ENCODE measurements at places on chromosomes 2 and 18.

- peak; percentile 69 for DNase-seq
Measured at GRCh38 chr2:133498662-133499585, 69.3 kb downstream of the NCKAP5 start.

- DNase-seq: no peak
Measured at GRCh38 chr2:160045703-160046210, 16.7 kb downstream of the PLA2R1 start.

DNA sequence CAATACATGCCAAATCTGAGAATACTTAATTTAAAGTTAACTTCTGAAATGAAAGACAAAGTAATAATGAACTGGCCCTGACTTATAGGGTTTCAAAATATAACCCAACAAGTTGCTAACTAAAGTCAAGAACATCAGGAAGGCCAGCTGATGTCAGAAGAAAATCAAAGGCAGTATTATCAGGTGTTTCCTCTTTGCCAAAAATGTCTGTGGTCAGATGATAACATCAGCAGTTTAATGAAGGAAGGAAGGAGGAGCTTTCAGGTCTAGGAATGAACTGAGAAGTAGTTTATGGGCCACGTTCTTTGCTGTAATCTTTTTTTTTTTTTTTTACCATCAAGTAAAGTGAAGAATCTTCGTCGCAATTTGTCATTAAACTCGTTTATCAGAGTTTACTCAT, 40.9 kb downstream of the CDH2 start:
- DNase-seq: peak; percentile 77

GRCh38 chr2:48122166-48122565, 215.9 kb upstream of the FBXO11 start:
- DNase-seq: no peak

GRCh38 chr2:205889114-205889513, 196.9 kb downstream of the INO80D start:
- peak; percentile 73 for DNase-seq

DNA sequence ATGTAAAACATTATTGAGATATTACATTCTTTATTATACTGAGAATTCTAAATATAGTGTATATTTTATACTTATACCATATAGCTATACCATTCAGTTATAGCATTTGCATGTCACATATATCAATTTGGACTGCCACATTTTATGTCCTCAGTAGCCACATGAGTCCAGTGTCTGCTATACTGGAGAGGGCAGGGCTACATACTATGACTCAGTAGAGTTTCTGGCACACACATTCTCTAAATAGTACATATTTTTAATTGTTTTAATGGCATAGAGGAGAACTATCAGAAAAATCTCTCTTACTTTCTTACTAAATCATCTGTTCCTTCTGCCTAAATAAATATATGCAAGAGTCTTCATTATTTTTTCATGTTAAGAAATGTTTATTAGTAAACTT, 55.4 kb upstream of the COL5A2 start:
- no peak for DNase-seq

DNA sequence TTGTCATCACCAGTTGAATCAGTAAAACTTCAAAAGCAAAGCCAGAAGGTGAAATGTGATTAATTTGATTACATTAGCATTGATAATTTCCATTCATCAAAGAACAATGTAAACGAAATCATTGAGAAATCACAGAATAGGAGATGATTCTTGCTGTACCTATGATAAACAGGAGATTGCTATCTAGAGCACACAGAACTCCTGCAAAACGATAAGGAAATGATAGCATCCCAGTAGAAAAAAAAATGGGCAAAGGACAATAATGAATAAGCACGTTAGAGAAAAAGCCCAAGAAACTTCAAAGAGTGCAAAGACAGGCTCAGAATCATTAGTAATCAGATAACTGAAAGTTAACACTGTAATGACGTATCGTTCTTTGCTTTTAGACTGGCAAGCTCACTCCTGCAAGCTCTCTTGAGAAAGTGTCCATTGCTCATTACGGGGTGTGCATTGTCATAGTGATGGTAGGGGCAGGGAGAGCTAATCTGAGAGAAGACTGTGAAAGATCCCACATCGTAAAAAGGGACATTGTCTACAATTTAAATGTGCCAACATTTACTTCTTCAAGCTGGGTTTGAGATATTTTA, 143.6 kb downstream of the SPP2 start:
- peak; percentile 62 for DNase-seq

- DNase-seq: no peak
Measured at GRCh38 chr18:3720159-3720558, 270.2 kb downstream of the TGIF1 start.

GRCh38 chr2:133666621-133667020, 98.4 kb upstream of the NCKAP5 start:
- peak; percentile 32 for DNase-seq

DNA sequence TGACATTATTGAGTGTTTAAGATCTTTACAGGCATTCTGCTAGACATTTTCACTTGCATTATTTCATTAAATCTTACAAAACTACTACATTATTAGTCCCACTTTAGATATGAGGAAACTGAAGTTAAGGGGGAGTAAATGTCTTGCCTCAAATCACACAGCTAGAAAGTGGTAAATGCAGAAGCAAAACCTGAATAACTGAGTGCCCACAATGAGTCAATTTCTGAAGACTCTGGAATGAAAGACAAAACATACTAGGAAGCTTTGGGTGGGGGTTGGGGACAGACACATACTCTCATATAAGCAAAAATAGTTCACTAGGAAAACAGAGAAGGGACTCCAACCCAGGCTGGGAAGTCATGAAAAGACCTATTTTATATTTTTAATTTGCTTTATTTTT, 214.4 kb upstream of the LRATD1 start:
- no peak for DNase-seq

DNA sequence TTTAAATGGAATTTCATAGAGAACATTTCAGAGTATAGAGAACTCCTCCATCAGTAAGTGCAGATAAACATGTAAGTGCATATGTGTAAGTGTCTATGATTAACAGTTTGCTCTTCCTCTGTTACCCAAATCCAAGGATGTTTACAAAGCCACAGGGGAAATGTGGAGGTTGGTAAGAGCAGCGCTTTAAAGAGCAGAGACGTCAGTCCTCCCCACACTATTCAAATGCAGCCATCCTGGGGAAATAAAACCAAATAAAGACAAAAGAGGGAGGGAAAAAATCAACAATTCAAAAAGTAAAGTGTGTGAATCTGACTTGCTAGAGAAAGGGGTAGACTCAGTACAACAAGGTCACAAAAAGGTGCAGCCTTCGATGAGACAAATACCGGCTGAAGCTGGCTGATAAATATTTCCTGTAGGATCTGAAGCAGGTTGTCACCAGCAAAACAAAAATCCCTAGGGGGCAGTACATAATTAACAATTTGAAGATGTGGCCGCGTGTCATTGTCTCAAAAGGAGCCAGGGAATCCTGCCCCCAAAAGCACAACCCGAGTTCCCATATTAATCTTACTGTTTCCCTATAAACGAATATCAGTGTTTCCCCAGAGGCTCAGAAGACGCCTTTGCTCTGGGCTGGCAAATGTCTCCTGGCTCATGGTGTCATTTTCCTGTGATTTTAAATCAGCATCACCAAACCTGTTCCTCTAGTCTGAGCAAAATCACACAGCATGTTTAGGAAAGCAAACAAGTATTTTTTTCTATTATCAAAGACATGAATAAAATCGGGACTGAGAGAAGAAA, 216.5 kb downstream of the CDCA7 start:
- DNase-seq: peak; percentile 53

DNA sequence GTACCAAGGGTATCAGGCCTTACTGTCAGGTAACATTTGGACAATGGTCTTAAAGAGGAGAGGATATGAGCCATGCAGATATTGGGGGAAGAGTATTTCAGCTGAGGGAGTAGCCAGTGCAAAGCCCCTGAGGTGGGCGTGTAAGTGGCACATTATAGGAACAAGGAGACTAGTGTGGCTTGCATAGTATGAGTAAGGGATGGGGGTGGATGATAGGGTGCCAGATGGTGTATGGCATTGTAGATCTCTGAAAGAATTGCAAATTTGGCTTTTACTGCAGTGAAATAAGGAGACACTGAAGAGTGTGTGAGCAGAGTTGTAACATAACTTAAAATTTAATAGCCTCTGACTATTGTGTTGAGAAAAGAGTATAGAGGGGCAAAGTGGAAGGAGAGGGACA, 244.0 kb downstream of the PDE11A start:
- DNase-seq: no peak

DNA sequence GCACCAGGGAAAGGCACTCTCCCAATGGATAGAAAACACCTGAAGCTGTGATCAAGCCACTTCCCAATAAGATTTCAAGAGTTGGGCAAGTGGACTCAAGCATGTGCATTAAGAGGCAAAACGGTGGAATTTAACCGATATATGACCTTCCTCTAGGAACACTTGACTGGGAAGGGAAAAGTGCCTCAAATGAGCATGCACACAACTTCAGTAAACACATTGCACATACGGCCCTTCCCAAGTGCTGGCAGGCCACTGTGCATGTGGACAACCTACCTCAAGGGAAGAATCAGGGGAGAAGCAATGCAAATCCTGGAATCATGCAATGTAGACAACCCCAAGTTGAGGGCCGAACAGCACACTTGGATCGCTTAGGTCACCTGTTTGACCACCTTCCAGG, 23.9 kb upstream of the SH3RF3 start:
- DNase-seq: no peak

DNA sequence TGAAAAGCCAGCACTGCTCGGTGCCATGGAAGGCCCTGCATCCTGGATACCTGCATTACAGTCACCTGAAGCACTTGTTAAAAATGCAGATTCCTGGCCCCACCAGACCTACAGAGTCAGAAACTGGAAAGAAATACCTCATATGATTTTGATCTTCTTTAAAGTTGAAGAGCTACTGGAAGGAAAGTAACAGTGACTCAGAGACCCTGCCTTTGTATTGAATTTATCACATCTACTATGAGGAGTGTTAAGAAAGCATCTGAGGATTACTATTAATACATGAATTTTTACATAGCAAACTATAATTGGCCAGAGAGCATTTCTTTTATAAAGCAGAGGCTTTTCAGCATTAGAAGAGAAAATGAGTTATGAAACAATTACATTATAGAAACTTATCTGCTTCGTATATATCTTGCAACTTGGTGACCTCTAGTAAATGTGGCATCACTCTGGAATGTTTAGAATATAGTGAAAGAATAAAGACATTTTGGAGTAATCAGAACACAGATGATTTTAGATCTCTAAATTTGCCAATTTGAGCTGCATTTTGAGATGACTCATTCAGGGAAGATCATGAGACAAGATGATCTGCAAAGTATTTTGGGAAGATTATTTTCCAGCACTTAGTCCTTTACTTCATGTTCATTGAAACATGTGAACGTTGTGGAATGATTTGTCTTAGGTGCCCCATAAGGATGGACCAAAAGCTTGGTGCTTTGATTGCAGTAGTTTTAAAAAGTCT, 12.2 kb downstream of the PTPRM start:
- DNase-seq: no peak

GRCh38 chr2:234673961-234674759, 177.3 kb upstream of the ARL4C start:
- peak; percentile 61 for DNase-seq

DNA sequence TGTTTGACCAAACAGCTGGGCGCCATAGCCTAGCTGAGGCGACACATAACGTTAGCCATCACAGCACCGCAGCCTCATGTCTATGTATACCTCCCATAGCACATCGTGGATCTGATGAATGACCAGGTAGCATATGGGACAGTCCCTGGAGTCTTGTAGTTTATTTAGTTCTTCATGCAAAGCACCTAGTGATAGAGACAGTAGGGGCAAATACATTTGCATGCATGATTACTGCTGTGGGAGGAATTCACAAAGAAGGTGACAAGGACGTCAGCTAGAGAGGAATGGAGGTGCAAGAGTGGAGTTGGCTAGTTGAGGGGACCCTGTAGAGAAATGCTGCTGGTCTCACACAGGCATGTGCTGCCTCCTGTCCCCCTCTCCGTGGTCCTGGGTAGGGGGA, 478.9 kb upstream of the HS6ST1 start:
- DNase-seq: no peak

GRCh38 chr2:54726940-54727339, 3.5 kb downstream of the EML6 start:
- DNase-seq: no peak

- DNase-seq: no peak
Measured at GRCh38 chr2:60717691-60718090, 38.4 kb upstream of the PAPOLG start.

GRCh38 chr18:45845410-45845809, 19.9 kb downstream of the SIGLEC15 start:
- no peak for DNase-seq

DNA sequence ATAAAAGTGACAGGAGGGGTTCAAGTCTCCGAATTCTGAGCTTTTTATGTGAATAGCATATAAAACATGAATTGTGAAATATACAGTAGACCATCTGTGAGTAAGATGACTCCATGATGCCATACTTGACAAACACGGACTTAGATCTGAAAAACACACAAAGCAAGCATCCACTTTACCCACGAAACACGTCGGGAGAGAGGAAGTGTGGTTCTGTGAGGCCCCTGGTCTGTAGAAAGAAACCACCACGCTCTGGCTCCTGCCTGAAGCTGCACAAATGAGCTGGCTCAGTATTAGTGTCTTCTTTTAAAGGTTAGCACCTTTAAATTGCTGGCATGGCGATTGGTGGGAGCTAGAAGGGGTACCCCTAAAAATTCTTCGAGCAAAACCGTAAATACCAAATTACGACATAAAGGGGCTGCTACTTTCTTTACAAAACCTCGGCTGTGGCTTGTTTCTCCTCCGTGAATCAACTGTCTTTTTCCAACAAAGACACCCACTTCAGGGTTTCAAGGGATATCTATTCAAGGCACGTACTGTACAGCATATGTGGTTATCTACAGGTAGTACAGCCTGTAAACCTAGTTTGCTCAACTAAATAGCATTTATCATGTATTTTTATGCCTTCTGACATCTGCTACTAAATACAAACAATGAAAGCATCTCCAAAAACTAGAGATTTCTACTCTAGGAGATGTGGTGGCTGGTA, 70.9 kb downstream of the AFF3 start:
- no peak for DNase-seq

DNA sequence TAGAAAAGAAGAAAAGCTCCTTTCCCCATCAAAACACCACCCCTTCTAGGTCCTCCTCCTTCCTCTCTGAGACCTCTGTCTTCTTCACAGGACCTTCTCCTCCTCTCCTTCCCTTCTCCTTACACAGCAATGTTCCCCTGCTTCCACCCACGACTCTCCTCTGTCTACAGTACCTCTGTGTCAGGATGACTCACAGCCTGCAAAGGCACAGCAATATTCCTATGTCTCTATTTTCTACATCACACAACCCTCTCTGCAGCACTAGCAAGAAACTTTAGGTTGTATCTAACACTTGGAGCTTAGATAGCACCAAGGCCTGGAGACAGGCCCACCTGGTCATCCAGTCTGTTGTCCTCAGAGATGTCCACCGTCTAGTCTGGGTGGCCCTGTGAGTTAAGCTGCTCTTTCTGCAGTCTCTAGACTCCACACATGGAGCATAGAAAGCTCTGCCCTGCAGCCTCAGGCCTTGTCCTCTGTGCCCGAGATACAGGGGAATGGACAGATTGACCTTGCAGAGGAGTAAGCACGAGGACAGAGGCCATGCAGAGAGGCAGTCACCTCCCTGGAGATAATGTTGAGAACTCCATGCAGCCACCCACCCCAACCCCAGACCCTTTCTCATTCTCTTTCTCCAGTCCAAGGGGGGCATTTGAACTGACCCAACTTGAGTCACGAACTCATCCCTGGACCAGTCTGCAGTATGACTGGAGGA, 212.0 kb downstream of the TNS1 start:
- DNase-seq: peak; percentile 32

GRCh38 chr18:24039671-24040070, 25.1 kb downstream of the TTC39C start:
- DNase-seq: no peak

- peak; percentile 92 for DNase-seq
Measured at GRCh38 chr2:195561116-195561921, 95.7 kb upstream of the SLC39A10 start.
